Fibroblast of skin of scalp (primary cell): ENCODE measurements at places on chromosomes 16 and 17.

GRCh38 chr16:53673189-53673588, 30.5 kb downstream of the RPGRIP1L start:
- no peak for DNase-seq

GRCh38 chr17:77480509-77481215, 339.9 kb downstream of the SEC14L1 start:
- peak; percentile 42 for DNase-seq

GRCh38 chr16:9800186-9800738, 382.0 kb downstream of the GRIN2A start:
- DNase-seq: no peak

- DNase-seq: no peak
Measured at GRCh38 chr17:17127730-17128291, 78.3 kb downstream of the PLD6 start.

DNA sequence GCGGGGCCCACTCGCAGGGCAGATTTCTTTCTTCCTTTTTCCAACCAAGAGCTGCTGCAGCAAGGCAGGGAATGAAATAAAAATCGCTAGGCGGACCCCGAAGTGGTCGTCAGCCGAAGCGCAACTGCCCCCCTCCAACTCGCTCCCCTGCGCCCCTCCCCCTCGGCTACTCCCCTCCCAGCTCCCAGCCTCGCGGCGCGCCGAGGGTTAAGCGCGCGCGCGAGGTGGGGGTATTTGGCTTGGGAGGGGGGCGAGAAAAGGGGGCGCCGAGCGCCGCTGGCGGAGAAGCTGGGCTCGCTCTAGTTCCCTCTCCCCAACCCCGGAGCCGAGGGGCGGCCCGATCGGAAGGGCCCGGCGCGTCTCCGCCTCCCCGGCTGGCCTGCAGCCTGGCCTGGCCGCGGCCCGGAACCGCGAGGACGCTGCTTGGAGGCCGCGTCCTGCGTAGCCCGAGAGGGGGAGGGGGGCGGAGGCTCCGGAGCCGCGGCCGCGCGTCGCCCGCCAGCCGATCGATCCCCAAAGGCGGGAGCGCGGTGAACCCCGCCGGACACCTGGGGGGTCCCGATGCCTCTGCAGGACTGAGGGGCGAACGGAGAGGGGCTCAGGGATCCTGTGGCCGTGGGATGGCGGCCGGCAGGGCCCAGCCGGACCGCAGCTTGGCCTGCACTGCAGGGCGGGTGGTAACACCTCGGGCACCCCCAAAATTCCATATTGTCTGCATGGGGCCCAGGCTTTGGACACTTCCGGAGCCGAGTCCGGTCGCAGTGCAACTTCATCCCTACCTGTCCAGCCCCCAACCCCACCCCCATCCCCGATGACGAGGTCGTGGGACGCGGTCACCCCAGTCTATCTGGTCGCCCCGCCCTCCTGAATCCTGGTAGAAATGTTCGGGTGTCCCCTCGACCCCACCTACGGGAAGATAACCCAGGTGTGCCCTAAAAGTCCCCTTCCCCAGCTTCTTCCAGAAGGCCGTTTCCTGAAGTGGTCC, 4.9 kb upstream of the CBX4 start:
- peak; percentile 57 for DNase-seq

DNA sequence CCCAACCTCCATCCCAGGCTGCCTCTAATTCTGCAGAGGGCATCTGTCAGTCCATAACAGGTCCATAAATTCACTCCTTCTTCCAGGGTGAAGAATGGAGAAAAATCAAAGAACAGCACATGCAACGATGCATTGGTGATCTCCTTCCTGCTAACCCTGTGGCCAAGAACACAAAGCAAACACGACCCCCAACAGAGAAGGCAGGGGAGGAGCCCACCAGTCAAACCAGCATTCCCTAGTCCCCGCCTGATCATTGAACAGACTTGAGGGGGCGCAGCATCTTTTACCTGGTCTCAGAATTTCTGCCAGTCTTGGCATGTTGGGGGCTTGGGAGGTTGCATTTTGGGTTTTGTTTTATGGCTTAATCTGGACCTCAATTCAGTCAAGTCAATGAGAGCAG, 476.0 kb downstream of the SLC39A11 start:
- no peak for DNase-seq

GRCh38 chr16:57104706-57105105, 12.3 kb downstream of the CPNE2 start:
- DNase-seq: no peak
